ENCODE measurements at places on chromosomes 12 and 14. TPM values are rescaled to one million over a fixed set of nuclear protein-coding genes. Genes with fewer than 3 reads are reported as not detected.
A peak's percentile ranks its signal among the peaks of the same experiment; 100 is the strongest.

DNA sequence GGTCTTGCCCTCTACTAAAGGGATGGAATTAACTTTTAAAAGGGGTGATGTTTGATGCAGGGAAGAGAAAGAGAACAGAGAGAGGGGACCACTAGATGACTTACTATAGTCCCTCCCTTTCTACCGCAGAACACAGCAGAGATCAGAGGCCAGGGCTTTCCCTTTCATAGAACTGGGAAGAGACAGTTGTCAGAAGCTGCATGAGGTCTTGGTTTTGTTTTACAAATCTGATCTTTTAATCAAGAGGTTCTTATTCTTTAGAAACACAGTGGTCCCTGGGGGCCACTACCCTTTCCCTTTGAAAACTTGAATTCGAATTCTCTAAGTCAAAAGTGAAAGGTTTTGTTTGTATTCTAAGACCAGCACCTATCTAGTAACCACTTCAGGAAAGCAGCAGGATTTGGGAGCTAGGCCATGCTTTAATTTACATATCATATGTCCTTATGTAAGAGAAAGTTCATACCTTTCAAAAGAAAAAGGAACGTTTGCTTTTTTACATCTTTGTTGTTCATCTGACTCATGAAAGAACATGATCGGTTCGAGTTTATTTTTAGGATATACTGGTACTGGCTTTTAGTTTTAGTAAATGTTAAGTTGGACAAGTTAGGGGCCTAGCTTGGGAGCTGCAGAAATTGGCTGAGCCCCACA, 6.3 kb downstream of the FBXL14 start:
- no peak for DNase-seq

The SLCO1A2 gene
- 0.26 TPM for total RNA-seq

DNA sequence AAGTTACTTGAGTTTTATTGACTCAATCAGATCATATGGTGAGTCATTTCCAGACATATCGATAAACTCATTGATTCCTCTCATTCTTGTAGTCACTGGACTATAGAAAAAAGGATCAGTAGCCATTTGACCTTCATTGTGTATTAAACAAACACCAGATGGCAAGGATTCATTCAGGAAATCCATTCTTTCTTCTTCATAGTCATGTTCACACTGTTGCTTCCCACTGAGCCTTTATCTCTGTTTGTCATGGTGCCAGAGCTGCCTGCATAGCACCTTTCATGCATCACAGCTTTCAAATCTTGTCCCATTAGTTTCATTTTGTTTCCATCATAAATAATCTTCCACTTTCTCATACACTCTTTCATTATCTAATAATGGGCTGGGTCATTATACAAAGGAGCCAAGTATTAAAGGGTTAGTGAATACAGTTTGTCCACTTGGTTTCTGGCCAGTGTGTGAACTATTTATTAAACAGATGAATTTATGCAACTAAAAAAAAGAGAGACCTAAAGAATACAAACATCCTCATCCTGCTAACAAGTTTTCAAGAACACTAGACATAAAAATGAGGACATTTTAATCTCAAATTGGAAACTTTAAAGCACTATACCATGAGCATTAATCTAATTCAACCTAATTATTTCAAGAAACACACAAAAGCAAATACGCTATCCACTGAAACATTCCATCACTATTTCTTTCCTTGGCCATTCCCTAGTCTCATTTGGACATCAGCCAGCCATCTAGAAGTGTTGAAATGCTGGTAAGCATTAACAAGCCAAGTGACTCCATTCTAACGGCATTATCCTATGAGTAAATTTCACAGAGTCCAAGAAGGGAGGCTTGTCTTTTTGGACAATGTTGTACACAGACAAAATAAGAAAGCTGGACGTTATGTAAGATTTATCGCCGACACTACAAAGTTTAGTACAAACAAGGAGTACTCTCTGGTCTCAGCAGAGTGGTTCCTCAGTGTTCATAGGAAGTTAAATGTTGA, 476.5 kb downstream of the FOXG1 start:
- DNase-seq, result peak; percentile 85

The CCDC196 gene
- not detected for total RNA-seq

The ADCY6 gene
- 35.7 TPM for total RNA-seq

The PNP gene
- 264 TPM for total RNA-seq

- DNase-seq, result no peak
These were observed 143.0 kb downstream of the ADGRD1 start for GRCh38 chr12:131096681-131097181.

DNA sequence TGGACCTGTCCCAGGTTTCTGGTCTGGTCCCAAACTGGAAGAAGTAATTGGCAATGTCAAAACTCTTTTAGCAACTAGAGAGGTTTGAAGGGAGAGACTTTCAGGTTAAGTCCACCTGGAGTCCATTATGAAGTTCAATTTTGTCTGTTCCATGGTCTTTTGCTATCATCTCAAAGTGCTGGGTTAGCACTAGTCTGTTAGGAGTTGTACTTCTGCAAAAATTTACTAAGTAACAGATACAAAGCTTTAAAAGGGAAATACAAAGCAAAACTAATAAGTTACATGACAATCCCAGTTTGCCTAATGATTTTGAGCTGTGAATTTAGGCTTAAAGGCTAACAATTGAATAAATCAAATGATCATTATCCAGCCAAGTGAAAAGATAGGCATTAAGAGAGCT, 643.9 kb downstream of the C12orf50 start:
- no peak for DNase-seq

The SLC25A29 gene
- 45.6 TPM for total RNA-seq

The TRPV4 gene
- total RNA-seq, result 1.4 TPM

The C12orf60 gene
- 0.63 TPM for total RNA-seq

The SOX5 gene
- total RNA-seq, result under 0.01 TPM

- no peak for DNase-seq
These were observed 81.9 kb upstream of the MAX start for GRCh38 chr14:65184032-65184764.

The EAPP gene
- total RNA-seq, result 37.7 TPM

The KRT78 gene
- total RNA-seq, result not detected

The NOXRED1 gene
- total RNA-seq, result 0.26 TPM

DNA sequence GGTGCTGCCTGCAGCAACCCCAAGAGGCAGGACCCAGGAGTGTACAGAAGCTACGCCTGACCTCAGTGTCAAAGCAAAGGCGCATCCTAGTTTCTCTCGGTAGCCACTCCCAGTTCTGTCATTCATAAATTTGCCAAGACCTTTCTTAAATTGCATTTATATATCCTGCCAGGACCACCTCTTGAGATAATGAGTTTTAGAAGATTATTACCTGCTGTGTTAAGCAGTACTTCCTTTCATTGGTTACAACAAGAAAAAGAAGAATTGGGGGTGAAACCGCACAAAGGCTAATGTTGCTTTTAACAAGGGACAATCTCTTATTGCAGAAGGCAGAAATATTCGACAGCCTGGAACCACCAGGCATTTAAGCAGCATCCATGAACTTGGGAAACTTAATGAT, 57.8 kb downstream of the CIT start:
- DNase-seq, result no peak

The GABARAPL1 gene
- total RNA-seq, result 123 TPM

The AQP5 gene
- total RNA-seq, result under 0.01 TPM

- no peak for DNase-seq
These were observed 1.8 kb upstream of the TBK1 start for GRCh38 chr12:64450057-64450640.

The B4GALNT3 gene
- total RNA-seq, result under 0.01 TPM

DNA sequence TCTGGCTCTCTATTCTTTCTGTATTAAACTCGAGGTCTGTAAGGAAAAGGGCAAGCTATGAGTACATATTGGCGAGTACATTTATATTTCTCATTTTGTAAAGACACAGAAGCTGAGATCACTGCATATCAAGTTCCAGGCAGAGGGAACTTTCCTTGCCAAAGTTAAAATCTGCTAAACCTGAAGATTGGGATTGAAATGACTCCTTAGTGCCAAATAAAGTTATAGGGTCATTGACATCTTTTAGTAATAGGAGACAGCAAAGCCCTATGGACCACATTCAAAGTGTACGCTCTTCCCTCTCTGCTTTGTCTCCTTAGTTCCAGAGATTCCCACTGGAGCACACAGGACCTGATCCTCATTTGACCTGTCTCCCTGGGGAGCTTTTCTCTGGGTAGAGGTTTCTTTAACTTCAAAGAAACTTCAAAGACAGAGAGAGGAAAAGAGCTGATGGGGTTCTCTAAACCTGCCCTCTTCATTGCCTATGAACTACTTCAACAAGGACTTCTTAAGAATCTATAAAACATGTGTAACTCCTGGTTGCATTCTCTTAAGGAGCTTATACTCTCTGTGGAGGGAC, 42.6 kb upstream of the PTPRR start:
- DNase-seq, result no peak

DNA sequence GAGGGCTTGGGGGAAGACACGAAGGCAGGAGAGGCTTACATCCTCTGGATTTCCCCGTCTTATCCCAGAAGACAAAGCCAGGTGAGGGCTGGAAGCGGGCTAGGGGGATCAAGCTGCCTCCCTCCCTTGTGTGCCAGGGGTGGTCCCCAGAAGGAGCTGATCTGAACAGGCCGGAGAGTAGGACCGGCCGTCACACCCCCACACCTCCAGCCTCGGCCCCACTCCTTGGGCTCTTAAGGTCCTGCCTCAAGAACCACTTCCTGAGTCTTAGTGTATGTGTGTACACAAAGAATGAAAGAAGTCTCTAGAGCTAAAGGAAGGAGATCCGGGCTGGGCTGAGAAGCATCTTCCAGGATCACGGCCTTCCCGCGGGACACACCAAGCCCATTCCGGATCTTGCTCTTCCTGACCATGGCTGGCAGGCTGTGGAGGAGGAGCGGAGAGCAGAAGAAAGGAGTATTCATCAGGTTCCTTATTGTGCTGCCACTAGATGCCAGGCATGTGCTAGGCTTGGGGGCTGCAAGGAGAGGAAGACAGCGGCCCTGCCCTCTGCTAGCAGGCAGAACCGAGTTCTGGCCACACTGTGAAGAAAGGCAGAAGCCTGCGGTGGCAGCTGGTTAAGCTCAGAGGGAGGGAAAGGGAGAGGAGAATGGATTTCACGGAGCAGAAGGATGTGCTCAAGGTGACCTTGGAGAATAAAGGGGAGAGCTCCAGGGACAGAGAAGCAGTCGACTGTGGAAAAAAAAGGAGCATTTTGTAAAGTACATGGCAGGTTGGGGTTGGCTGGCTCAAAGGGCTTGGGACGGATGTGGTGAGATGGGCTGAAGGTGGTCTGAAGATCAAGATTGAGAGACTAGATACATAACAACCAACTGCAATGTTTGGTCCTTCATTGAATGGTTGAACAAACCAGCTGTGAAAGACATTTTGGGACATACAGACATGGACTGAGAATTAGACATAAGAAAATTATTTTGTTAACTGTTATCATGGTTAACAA, 1.3 kb upstream of the CD63 start:
- no peak for DNase-seq

- no peak for DNase-seq
These were observed 703 bp downstream of the NOVA1 start for GRCh38 chr14:26597071-26597588.

- no peak for DNase-seq
These were observed 5.5 kb upstream of the HCFC2 start for GRCh38 chr12:104058802-104059201.

GRCh38 chr14:90263748-90264449, 7.5 kb downstream of the PSMC1 start:
- no peak for DNase-seq

The POTEG gene
- not detected for total RNA-seq

GRCh38 chr12:25771476-25771875, 187.0 kb upstream of the RASSF8 start:
- no peak for DNase-seq

DNA sequence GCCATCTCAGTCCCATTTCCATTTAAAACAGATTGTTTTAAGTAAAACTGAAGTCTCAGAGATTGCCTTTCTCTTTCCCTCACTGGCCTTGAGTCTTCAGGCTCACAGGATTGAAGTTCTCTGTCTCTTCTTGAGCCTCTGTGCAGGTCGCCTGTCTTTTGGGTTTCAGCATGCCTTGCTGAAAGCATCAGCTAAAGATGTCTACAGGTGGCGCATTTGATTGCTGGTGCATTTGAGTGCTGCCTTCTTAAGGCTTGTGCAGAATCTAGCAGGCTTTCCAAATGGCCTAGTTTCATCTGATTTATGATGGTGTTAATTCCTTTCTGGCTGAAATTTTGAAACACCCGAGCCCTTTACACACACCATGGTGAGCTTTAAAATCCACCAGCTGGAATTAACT, 1062.2 kb upstream of the FBXO33 start:
- no peak for DNase-seq

The FAM186B gene
- total RNA-seq, result 0.13 TPM

The DBX2 gene
- total RNA-seq, result not detected

The CDCA3 gene
- total RNA-seq, result 11.8 TPM

DNA sequence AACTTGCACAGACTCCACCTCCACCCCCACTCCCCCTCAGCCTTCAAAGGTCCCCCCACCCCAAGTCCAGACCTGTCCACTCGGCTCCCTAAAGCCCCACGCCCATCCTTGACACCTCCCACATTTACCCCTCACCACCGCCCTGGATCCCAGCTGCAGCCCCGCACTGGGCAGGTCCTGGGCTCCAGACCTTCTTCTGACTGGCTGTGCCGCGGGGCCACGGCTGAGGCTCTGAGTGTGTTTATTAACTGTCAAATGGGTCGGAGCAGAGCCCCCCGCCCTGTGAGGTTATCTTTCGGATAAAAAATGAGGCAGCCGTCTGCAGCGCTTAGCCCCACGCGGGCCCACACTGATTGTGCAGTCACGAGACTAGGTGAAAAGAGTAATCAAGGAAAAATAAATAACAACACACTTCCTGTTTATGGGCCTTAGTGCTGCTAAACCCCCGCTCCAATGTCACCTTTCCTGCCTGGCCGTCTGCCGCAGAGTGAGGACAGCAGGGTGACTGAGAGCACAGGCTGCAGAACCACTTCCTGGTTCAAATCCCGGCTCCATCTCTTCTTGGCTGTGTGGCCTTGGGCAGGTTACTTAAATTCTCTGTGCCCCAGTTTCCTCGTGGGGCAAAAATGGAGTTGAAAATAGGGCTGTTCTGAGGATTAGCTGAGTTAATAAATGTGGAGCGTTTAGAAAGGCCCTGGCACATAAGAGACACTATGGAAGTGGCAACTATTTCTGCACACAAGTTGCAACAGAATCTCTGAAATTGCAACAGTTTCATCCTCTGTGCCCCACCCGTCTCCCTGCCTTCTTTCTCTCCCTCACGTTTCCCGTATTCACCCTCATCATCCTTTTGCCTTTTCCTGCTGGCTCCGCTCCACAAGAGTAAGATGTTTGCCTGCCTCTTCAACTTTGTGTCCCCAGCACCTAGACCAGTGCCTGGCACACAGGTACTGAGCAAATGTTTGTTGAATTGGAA, 9.4 kb downstream of the SETD1B start:
- no peak for DNase-seq

The SLC22A17 gene
- 0.13 TPM for total RNA-seq
